Renal cortex interstitium (tissue), 15 donors: ENCODE measurements at places on chromosomes 7 and 10.
A peak's percentile ranks its signal among the peaks of the same experiment; 100 is the strongest.

- DNase-seq = no peak
Observed at GRCh38 chr7:110521357-110521911, 569.5 kb upstream of the LRRN3 start.

DNA sequence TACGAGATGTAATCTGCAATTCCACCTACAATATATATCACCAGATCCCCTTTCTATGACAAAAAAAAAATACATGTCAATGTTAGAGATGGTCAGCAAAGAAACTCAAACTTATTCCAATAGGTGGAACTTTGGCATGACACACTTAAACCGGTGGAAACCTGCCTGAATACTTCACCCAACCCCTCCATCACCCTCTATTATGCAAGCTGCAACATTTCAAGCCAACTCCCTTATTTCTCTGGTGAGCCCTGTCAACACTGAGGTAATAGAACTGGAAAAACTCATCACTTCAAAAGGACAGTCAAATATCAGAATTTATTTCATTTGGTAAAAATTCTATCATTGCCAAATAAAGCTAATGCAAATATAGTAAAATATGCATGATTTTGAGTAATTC, 3.6 kb downstream of the ZNF438 start:
- DNase-seq = no peak

GRCh38 chr7:116715077-116715476, 43.1 kb downstream of the MET start:
- no peak for DNase-seq

DNA sequence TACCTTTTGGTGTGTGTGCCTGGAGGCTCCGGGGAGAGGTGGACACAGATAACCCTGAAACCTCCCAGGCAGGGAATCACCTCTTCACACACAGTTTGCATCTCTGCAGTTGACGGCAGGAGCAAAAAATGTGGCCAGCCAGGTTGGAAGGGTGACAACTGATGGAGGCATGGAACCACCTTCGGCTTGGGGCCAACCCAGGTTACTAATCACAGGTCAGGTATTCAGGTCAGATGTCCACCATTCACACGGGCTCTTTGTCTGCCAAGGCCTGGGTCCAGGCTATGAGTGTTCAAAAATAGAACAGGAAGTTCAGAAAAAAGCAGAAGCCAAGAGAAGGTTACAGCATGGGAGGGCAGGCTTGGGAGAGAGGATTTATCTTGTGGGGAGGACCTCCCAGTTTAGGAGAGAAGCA, 137.2 kb upstream of the EFCAB10 start:
- no peak for DNase-seq

DNA sequence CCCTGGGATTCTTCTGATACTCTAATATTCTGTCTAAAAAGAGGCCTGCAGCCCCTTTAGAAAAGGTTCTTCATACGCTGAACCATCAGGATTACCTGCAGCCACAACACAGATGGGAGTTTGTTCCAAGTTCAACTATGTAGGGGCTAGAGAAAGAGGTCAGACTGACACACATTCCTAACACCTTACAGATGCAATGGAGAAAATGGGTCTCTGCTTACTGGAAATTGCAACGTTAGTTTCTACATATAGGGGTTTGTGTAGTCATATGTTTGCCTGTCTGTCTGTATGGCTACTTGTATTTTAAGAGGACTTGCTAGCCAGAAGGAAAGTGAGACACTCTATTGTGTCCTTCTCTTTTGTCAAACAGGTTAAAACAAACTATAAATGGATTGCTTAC, 618.5 kb downstream of the INHBA start:
- DNase-seq = no peak

GRCh38 chr10:91711885-91712680, 79.2 kb upstream of the PPP1R3C start:
- no peak for DNase-seq

DNA sequence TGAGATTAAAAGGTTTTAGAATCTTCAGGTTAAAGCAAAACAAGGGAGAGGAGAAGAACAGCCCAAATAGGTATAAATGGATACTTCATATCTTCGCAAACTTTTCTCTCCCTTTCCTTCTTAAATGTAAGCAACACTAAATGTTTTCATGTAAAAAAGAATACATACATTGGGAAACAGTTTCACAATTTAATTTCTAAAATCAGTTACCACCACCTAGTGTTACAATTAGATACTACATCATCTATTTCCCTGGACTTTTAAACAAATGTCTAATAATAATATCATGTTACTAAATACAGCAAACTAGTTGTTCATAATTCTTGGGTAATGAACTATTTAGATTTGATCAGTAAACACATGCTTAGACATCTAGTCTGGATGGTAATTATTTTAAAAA, 35.8 kb downstream of the MINDY3 start:
- no peak for DNase-seq

- no peak for DNase-seq
Observed at GRCh38 chr10:101489355-101489754, 98.7 kb downstream of the POLL start.

GRCh38 chr7:9231630-9232121, 798.3 kb downstream of the NXPH1 start:
- DNase-seq = peak; percentile 17

GRCh38 chr10:121942749-121943416, 15.1 kb upstream of the ATE1 start:
- no peak for DNase-seq

- DNase-seq = no peak
Observed at GRCh38 chr10:126880926-126881325, 24.3 kb upstream of the DOCK1 start.

- DNase-seq = no peak
Observed at GRCh38 chr7:134660242-134660785, 13.7 kb downstream of the BPGM start.

- no peak for DNase-seq
Observed at GRCh38 chr10:1142596-1142995, 86.4 kb downstream of the WDR37 start.

DNA sequence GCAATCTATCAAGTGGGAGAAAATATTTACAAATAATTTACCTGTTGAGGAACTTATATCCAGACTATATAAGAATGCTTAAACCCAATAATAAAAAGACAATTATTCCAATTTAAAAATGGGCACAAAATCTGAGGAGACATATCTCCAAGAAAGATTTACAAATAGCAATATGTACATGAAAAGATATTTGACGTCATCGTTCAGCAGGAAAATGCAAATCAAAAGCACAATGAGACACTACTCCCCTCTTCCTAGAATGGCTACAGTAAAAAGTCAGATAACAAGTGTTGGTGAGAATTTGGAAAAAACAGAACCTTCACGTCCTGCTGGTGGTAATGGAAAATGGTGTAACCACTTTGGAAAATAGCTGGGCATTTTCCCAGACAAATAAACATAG, 457.0 kb downstream of the DPP6 start:
- DNase-seq = no peak

DNA sequence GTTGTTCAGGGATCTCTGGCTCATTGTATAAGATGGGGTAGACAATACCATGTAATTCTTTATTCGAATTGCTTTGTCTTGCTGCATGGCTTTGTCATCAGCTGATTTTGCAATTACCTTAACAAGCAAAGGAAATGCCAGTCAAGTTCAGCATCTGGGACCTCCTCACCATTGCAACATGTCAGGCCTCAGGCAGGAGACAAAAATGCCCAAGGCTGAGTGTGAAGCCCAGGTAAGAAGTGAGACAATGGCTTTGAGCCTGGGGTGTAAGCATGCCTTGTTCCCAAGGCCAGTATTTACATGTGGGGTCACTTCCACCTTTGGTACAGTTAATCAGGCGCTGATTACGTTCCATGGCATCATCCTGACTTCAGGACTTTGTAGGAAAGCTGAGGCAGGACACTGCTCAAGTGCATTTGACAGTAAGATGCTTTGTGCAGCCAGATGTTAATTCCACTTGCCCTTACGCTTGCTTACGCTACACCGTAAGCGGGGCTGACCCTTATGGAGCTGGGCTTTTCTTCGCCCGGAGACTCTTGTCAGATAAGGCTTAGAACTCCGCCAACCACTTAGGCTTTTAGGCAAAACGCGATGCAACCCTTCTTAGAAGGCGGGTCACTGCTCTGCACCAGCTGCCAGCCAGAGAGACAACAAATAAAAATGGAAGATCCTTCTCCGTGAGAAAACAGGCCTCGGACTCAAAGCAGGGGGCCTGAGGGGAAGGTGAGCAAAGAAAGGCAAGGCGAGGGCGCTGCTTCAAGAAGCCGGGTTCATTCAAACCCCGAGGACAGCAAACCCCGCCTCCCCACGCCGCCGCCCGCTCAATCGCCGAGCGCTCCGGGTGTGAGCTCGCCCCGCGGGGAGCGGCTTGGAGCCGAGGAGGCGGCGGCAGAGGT, 1.3 kb upstream of the SP4 start:
- DNase-seq = peak; percentile 14

- no peak for DNase-seq
Observed at GRCh38 chr10:121662945-121663917, 65.0 kb upstream of the FGFR2 start.

GRCh38 chr7:147332988-147333387, 1216.4 kb downstream of the CNTNAP2 start:
- DNase-seq = peak; percentile 11

DNA sequence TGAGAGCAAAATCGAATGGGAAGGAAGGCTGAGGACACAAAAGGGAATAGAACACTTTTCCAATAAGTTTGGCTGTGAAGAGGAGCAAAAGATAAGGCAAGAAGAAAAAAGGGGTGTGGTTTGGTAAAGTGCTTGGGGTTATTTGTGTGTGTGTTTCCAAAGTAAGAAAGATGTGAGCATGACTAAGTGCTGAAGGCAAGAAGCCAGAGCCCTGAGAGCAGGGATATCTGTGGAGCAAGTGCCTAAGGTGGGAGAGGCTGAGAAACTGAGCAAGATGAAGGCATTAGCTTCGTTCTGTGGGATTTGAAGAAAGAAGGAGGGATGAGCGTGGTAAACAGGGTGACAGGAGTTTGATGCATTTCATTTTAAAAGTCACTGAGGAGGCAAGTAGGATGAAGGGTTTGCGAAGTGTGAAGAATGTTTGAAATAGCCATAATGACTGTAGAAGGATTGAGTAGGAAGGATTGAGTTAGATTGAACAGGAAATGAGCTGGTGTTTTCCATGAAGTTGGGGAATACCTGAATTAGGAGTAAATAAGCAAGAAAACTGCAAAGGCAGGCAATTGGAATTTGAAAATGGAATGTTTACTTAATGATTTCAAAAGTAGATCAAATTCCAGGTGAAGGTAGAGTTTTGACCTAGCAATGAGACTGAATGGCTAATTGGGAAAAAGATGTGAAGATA, 19.9 kb upstream of the SP4 start:
- no peak for DNase-seq

GRCh38 chr10:50326757-50327701, 75.7 kb upstream of the ASAH2 start:
- DNase-seq = peak; percentile 43

GRCh38 chr7:46651561-46652088, 730.6 kb upstream of the IGFBP3 start:
- DNase-seq = no peak

DNA sequence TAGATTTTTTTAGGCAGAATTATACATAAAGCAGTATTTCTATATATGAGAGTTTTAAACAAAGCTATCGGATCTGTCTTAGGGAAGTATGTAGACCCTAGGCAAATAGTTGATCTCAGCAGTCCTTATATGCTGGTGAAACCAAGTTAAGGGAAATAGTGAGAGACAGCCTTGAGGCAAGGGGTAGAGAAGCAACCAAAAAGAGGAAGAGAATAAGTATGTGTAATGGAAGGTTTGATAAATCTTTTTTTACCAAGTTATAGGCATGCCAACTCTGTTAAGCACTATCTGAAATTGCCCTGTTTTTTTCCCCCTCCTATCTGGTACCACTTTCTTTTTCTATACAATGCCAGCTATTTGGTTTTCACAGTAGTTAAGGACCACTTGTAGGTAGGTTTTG, 19.9 kb downstream of the SPAG6 start:
- DNase-seq = no peak

DNA sequence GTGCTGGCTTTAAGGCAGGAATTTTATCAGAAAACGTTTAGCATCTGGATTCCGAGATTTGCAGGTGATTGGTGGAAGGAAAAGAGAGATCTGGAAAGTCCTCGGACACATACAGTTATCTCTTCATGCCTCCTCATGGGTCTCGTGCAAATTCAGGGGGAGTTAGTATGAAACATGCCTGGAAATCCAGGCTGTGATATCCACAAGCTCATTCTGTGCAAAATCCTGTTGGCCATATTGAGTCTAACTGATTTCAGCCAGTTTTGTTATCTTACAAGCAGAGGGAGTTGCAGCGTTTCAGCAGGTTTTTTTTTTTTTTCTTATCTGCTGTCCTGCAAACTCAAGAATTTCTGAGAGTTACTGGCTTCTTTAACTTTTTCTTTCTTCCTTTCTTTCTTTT, 411.5 kb downstream of the GALNT17 start:
- DNase-seq = no peak

DNA sequence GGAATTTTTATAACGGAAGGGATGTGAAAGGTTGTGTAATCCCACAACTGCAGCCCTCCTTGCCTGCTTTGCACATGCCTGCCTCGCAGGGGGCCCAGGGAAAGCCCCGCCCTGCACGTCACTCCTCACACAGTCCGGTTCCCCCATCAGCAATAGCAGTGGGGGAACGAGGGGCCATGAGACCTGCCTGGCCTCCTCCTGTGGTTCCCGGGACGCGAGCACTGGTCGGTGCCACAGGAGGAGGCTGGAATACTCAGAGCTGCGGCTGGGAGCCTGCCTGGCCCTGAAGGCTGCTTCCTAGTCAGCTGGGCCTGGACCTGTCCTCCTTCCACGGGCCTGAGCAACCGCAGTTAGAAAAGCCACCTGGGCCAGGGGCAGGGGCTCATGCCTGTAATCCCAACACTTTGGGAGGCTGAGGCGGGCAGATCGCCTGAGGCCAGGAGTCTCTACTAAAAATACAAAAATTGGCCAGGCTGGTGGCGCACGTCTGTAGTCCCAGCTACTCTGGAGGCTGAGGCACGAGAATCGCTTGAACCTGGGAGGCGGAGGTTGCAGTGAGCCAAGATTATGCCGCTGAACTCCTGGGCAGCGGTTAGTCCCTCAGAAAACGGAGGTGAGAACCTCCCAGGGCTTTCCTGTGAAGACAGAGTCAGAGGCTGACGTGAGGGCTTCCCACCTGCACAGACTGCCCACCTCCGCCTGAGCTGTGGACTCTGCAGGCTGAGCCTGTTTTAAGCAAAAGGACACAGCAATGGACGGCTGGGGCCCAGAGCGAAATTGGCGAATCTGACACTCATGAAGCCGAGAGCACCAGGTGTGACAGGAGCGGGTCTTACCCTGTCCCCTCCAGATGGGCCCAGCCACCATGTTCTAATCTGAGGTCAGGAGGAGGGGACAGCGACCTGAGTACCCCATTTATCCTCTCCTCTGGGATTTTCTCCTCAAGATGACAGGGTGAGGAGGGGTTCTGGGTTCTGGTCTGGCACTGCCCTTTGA, 52.9 kb downstream of the VIPR2 start:
- DNase-seq = no peak

DNA sequence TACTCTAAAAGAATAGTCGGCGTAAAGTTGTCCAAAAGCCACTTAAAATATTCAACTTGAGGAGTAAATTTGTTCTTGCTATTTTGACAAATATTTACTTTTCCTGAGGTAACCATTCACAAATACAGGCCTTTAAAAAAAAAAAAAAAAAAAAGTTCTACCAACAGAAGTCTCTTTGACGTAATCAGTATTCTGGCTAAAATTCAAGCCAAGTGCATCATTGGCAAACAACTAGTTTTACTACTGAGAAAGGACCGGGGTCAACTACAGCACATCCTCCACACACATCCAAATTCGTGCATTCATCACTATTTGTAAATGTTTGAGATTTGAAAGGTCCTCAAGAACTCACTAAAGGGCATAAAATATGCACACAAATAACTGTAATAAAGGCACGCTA, 2.0 kb downstream of the OAT start:
- no peak for DNase-seq

- no peak for DNase-seq
Observed at GRCh38 chr7:95558864-95559263, 37.5 kb downstream of the PDK4 start.

- no peak for DNase-seq
Observed at GRCh38 chr7:20798081-20798693, 11.5 kb upstream of the SP8 start.
